Germinal center (tissue), 1 donor: ENCODE measurements at places on chromosomes 7 and 10.

DNA sequence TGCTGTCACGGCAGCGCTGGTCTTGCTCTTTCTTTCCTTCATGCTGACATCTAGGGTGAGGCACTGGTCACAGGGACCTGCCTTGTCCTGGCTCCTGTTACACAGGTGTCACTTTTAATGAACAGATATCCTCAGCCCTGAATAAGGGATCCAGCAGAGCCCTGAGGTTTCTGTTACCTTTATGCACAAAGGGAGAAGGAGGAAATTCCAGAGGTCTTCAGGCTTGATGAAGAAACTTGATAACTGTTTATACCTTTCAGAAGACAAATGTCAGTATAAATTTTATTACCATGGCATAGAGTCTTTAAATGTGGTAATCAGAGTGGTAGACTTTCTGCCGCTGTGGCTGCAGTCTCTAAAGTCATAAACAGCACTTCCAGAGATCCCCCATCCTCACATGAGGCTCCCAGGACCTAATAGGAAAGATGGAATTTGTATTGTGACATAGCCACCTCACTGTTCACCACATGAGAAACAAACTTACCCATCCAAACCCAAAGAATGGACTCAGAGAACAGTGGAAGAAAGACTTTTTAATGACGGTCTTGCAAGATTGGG is 2.7 kb downstream of the LRRC27 start:
- no peak for DNase-seq

- no peak for DNase-seq
Measured at GRCh38 chr7:151721694-151722093, 155.2 kb downstream of the PRKAG2 start.

DNA sequence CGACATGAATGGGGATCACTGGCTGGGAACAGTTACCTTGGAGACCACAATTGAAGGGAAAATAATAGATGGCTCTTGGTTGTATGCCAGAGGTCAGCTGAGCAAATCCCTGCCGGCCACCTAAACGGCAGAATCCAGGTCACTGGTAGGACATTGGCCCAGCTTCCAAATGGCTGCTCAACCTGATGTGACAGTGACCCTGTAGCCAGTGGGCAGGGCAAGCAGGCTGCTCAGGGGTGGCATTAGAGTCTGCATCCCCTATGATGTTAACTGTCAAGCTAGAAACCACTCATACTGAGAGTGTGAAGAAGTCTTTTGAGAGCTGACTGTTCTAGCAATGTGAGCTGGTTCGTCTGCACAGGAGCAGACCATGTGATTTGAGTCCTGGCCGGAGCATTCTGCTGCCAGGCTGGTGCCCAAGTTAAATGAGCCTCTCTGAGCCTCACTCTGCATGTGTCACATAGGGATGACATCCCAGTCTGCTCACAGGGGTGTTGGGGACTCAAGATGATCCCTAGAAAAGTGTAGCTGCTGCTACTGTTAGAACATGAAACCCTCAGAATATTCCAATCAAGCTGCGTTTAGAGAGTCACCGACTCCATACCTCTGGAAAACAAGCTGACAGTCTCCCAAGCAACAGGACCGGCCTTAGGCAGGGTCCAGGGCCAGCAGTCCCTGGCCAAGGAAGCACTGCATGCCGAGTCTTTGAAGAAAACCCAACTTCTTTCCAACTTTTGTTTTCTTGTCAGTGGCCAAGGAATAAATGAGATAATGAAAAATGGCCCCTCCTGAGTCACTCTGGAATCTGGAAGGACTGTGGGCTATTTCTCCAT is 69.7 kb downstream of the VWA2 start:
- no peak for DNase-seq

DNA sequence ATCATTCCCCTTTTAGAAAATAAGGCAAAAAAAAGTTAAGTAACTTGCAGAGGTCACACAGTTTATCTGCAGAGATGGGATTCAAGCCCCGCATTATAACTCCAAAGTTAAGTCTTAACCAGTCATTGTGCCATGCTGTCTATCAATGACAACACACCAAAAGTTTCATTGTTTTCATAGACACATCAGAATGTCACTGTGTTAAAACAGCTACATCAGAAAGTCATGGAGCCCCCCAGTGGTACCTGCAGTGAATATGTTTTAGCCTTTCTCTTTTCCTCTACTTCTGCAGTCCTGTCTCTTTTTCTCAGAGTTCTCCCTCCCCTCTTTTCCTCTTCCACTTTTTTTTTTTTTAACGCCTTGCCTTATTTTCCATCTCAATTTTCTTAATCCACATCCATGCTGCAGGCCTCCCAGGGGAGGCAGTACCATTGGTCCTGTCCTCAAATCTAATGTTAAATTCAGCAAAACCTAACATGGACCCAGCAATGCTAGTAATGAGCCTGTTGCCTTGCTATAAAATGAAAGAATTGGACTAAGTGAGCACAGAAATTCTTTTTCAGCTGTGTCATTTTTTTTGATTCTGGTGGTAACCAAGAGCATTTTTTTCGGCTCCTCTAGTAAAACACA is 3.8 kb upstream of the NRCAM start:
- DNase-seq = peak; percentile 33

DNA sequence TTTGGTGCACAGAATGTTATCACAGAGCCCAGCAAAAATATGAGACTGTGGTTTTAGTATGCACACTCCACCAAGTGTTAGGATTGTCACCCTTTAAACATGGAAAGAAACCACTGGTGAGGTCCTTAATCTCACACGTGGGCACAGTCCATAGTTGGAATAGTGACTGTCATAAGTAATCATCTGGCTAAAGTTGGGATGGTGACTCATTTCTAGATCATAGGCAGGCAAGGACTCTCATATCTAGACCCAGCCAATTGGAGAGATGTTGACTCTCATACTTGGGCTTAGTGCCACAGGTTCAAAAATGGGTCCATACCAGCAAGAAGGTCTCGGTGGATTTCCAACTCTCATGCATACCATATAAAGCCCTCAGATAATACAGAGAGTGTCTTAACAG is 39.6 kb upstream of the ZNF680 start:
- DNase-seq = no peak

DNA sequence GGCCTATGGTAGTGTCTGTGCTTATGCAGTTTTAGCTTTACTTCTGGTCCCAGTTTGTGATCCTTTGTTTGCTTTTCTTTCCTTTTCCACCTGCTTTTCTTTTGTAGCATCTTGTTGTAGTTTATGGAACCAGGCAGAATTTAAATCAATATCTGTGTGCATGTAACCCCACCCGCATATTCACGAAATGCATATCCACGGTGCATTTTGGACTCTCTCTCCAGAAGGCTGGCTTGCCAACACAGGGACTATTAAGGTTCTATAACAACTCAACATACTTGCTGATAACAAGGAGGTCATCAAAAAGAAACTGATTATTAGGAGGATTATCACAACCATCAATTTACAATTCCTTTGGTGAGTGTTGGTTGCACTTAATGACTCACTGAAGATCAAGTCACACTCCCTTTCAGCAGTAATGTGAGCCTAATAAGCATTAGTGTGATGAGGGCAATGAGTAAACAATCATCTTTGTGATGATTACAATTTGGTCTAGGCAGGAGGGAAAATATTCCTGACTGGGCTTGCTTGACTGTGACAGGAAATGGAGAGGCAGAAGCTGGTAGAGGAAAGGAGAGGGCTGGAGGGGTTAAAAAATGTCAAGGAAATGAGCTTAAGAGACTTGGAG is 378.6 kb downstream of the REEP3 start:
- no peak for DNase-seq

GRCh38 chr7:51521054-51521453 is 204.4 kb upstream of the COBL start:
- no peak for DNase-seq

DNA sequence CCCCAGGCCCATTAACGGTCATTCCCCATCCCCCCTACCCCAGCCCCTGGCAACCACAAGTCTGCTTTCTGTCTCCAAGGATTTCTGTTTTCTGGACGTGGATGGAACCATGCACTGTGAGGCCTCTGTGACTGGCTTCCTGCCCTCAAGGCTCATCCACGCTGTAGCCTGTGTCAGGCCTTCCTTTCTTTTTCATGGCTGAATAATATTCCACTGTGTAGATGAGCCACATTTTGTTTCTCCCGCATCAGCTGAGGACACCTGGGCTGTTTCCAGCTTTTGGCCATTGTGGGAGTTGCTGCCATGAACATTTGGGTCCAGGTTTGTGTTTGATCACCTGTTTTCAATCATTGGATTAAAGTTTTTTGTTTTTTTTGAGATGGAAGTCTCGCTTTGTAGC is 50.0 kb downstream of the UNCX start:
- DNase-seq = no peak

DNA sequence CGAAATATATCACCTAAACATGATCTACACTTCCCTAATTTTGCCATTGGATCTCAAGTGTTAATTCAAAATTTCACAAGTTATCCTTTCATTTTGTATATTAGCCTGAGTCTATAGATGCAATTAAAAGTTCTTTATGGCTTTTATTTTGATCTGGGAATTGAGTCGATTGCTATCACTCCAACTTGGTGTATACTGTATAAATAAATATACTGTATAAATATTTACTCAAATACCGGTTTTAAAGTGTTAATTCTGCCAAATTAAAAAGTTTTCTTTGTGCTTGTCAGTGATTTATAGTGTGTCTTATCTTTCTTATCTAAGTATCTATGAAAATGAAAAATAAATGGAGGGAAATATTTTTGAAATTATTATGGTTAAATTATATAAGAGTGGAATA is 683.7 kb upstream of the LRRN3 start:
- DNase-seq = no peak

DNA sequence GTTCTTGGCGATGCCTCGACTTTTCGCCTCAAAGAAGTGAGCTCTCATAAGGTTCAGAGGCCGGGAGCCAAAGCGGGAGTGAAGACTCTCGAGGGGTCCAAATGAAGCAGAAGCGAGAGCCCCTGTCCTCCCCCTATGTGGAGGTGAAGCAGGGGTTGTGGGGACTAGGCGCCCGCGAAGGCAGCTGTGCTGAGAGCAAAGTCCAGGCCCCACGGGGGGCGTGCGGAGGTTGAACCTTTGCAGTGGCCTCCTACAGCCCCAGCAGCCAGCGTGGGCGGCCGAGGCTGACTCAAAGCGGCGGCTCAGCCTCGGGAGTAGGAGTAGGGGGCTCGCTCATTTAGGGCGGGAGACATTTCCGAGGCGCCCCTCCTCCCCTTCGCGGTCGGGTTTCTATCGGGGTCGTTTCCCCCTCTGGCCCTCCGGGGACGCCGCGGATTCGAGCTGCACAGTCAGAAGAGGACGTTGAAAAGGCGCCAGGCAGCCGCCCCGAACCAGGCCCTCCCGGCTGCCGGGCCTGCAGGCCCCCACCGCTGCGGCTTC is 553 bp upstream of the ADD3 start:
- peak; percentile 44 for DNase-seq

GRCh38 chr7:2814186-2814945 is 29.7 kb downstream of the GNA12 start:
- no peak for DNase-seq

DNA sequence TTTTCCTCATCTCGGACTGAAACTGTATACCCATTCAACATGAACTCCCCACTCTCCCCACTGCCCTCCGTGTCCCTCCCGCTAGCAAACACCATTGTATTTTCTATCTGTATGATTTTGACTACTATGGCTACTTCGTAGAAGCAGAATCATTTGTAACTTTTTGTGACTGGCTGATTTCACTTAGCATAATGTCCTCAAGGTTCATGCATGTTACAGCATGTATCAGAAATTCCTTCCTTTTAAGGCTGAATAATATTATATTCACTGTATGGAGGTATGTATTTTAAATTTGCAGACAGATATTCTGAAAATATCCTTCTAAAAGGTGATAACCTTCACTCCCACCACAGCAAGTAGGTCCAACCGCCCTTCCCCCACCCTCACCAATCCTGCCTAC is 42.9 kb upstream of the MMD2 start:
- DNase-seq = no peak

GRCh38 chr10:121324678-121325213 is 273.5 kb downstream of the FGFR2 start:
- no peak for DNase-seq
